NB4 (cell line): ENCODE measurements at places on chromosomes 1 and 21.
A peak's percentile ranks its signal among the peaks of the same experiment; 100 is the strongest.

DNA sequence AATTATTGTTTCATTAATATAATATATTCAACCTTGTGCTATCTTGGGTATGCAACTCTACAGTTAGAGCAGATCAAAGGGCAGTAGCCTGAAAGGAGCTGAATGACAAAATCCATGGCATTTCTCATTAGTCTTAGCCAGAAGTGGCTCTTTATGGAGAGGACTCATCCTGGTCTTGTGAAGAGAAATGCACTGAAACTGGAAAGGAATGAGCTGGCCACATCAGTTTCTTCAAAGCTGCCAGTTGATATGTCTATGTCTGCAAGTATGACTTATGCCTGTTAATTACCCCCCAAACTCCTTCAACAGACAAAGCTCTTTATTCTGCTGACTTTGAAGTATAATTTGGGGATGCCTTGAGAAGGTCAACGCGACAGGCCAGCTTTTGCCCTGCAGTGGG is 119.0 kb upstream of the UBE2U start:
- no peak for DNase-seq

GRCh38 chr21:17387030-17387617 is 125.7 kb upstream of the CXADR start:
- DNase-seq = peak; percentile 56

DNA sequence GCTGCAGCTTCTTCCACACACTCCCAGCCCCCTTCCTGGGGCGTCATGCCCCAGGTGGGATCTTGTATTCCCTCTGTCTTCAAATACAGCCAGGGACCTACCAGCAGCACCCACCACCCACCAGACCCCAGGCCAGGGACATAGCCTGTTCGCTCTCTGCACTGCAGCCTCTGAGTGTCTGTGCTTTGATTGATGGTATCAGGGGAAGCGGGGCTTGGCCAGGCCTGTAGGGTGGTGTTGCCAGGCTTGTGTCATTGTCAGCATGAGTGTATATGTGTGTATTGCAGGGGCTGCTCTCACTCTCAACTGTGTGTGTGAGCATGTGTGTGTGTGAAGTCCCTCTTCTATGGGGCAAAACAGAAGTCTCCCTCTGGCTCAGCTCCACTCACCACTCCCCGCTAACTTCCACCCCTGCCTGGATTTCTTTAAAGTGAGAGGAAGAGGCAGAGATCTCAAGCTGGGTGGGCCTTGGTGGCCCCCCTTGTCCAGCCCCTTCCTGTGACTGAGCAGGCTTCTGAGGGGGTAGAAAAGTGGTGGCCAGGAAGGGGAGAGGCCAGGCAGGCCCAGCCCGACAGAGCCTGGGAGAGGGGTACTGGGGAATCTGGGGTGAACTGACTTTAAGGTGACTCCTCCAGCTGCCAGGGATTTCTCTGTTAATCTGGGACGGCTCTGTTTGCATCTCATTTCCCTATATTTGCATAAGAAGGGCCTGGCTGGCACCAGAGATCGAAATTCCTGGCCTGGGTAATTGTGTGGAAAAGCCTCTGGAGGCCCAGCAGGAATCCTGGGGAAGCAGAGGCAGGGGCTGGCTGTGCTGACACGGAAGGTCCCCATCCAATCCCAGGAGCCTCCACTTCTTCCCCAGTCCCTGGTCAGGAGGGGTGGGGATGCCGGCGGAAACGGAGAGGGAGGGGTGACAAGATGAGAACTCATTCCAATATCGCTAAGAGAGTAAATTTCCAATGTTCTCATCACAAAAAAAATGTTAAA is 18.6 kb upstream of the ADGRB2 start:
- no peak for DNase-seq

DNA sequence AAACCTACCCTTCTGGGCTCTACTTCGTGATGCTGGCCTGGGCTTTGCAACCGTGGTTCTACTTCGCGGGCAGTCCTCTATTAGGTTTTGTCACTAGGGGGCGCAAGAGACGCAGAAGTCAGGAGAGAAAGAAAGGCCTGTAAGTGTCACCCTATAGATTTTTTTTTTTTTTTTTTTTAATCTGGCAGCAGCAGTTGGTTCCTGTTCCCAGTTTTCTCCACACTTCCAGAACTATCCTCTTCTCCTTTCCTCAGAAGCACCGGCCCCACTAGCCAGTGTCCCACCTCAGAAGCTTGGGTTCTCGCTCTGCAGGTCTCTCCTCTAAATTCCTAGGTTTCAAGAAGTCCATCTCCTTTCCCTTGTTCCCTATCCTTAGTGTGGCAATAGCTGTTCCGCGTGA is 9.1 kb upstream of the LCE2D start:
- DNase-seq = peak; percentile 70

DNA sequence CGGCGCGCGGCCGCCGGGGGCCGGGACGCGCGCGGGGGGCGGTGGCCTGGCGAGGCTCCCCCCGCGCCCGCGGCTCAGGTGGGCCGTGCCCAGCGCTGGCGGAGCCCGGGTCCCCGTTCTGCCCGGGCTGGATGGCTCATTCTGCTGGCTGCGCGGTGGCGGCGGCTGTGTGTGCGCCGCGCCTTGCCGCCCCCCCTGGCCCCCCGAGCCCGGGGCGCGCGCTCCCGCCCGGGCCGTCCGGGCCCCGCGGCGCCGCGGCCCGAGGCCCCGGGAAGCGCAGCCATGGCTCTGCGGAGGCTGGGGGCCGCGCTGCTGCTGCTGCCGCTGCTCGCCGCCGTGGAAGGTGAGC is at the start of gene EPHB2:
Gene EPHB2, plus strand, starts transcription at position 139 of the 349 bp plus-strand sequence. Its CDS starts 144 bp downstream, at position 283.
- DNase-seq = peak; percentile 55

GRCh38 chr1:151773702-151774101 is 10.4 kb upstream of the MRPL9 start:
- DNase-seq = no peak

DNA sequence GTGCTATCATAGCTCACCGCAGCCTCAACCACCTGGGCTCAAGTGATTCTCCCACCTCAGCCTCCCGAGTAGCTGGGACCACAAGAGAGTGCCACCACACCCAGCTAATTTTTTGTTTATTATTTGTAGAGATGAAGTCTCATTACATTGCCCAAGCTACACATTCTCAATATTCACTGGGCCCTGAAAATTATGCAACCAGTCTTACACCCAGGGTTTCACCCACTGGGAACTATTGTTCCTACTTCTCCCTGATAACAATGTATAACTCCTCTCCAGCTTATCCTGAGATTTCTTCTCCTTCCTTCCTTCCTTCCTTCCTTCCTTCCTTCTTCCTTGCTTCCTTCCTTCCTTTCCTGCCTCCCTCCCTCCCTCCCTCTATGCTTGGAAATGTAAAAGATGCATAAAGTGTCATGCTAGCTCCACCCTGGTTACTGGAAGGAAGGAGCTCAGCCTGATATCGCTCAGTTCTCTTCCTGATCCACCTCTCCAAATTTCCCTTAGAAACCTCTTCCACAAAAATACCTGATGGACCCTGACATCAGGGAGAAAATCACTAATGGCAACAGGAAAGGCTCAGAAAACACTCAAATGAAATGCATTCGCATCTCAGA is 11.2 kb upstream of the VSIG8 start:
- no peak for DNase-seq

DNA sequence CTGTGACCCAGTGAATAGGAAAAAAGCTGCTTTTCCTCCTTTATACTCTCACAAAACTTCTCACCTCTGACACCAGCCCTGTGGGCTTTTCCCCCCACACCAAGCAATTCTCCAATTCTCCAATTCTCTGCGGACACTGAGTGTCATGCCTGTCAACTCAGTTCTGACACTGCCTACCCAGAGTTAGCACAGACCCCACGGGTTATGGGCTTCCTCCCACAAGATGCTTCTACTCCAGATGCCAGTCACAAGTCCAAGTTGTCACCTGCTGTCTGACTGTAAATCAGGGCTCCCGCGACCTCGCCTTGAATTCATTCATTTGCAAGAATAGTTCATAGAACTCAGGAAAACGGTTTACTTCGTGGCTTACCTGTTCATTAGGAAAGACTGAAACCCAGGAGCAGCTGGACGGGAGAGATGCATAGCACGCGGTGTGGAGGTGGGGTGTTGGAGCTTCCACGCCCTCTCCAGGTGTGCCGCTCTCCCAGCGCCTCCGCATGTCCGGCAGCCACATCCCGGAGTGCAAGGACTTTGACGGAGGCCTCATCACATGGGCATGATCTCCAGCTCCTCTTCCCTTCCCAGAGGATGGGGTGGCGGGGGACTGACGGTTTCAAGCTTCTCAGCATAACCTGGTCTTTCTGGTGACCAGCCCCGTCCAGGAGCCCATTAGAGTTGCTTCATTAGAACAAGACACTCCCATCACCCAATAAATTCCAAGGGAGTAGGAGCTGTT is 154.7 kb downstream of the PGBD5 start:
- DNase-seq = no peak

GRCh38 chr1:210250998-210251679 is 18.5 kb downstream of the SERTAD4 start:
- DNase-seq = peak; percentile 9

- DNase-seq = peak; percentile 61
Measured at GRCh38 chr1:37602750-37603694, 7.3 kb upstream of the GNL2 start.

DNA sequence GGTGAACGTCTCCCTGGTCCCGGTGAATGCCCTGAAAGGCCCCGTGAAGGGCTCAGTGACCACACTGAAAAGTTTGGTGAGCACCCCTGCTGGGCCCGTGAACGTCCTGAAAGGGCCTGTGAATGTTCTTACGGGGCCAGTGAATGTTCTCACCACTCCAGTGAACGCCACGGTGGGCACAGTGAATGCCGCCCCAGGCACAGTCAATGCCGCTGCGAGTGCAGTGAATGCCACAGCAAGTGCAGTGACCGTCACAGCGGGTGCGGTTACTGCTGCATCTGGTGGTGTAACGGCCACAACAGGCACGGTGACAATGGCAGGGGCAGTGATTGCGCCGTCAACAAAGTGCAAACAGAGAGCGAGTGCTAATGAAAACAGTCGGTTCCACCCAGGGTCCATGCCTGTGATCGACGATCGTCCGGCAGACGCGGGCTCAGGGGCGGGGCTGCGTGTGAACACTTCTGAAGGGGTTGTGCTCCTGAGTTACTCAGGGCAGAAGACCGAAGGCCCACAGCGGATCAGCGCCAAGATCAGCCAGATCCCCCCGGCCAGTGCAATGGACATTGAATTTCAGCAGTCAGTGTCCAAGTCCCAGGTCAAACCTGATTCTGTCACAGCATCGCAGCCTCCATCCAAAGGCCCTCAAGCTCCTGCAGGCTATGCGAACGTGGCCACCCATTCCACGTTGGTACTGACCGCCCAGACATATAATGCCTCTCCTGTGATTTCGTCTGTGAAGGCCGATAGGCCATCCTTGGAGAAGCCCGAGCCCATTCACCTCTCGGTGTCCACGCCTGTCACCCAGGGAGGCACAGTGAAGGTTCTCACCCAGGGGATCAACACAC is 41.5 kb downstream of the ZBTB17 start:
- no peak for DNase-seq

DNA sequence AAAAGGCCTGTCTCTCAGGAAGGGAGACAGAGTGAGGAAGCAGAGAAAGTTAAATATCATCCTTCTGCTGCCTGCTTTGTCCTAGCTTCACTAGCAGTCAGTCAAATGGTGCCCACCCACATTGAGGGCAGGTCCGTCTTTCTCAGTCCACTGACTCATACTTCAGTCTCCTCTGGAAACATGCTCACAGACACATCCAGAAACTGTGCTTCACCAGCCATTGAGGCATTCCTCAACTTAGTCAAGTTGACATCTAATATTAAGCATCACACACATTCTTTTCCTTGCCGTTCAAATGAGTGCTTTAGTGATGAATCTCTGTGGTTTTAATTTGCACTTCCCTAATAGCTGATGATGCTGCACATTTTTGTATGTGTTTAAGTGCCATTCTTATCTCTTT is 777.8 kb upstream of the PRMT6 start:
- DNase-seq = no peak

- peak; percentile 21 for DNase-seq
Measured at GRCh38 chr1:68600049-68600661, 103.3 kb upstream of the DEPDC1 start.

DNA sequence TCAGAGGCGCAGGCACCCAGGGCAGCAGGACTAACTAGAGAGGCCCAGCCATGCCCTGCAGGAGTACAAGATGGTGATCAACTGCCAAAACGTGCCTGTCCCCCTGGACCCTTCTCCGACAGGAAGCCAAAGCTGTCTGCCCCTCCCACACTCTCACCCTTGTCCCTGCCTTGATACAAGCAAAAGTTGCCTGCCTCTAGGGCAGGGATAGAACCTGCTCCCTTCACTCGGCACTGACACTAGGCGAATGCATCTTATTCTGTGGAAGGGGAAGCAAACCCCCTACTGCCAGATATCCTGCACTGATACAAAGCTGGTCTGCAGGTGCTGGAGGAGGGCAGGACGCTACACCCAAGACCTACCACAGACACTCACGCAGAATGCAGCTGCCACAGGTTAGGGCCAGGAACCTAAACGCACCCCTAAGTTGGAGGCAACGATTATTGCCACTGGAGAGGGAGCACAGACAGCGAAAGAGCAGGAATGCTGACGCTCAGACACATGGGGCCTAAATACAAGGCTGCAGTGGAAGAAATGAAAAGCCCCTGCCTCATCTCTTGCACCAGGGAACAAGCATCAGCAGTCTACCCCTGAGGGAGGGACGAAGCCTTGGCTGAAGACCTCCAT is 3.7 kb downstream of the TARBP1 start:
- peak; percentile 49 for DNase-seq

- DNase-seq = no peak
Measured at GRCh38 chr1:57336793-57337192, 87.1 kb downstream of the DAB1 start.

DNA sequence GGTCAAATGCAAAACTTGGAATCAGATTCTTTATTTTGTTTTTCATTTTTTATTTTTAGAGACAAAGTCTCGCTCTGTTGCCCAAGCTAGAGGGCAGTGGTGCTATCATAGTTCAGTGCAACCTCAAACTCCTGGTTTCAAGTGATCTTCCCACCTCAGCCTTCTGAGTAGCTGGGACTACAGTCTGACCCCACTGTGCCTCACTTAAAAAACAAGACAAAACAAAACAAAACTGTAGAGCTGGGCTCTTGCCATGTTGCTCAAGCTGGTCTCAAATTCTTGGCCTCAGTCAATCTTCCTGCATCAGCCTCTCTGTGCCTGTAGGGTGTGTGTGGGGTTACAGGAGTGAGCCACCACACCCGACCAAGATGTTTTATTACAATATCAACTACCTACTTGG is 396.0 kb upstream of the USP24 start:
- no peak for DNase-seq

GRCh38 chr21:26281506-26281905 is 110.9 kb upstream of the APP start:
- no peak for DNase-seq

DNA sequence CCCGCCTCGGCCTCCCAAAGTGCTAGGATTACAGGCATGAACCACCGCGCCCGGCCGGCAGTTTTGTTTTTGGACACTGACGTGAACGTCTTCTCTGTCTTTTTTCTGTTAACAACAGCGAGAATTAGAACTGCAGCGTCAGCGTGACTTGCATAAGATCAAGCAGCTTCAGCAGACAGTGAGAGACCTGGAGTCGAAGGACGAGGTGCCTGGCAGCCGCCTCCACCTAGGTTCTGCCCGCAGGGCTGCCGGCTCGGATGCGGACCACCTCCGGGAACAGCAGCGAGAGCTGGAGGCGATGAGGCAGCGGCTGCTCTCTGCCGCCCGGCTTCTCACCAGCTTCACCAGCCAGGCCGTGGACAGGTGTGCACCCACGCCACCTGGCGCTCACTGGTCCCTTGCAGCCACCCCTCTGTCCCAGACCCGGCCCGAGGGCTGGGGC is 22.9 kb upstream of the DIP2A start:
- DNase-seq = no peak

- no peak for DNase-seq
Measured at GRCh38 chr1:32619701-32620485, 30.5 kb downstream of the ZBTB8OS start.
